ENCODE measurements at places on chromosomes 2 and 18.
A peak's percentile ranks its signal among the peaks of the same experiment; 100 is the strongest.

GRCh38 chr2:106113361-106113966 is 80.6 kb downstream of the UXS1 start:
- DNase-seq: peak; percentile 16

DNA sequence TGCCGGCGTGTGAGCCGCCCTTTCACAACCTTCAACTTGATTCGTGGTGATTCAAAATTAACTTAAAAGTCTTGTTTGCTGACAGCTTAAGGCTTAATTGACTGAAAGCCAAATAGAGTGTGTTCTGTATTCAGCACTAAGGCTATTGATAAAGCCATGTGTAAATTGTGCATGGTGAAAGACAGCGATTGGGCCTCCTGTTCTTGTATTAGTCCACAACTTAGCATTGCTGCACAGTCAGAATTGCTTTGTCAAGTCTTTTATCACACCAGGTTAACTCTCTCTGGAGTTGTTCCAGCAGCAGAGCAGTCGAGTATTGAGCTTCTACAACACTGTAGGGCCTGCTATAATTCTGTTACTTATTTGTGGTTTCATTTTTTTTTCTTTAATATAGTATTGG is 210.1 kb downstream of the WDR7 start:
- no peak for DNase-seq

DNA sequence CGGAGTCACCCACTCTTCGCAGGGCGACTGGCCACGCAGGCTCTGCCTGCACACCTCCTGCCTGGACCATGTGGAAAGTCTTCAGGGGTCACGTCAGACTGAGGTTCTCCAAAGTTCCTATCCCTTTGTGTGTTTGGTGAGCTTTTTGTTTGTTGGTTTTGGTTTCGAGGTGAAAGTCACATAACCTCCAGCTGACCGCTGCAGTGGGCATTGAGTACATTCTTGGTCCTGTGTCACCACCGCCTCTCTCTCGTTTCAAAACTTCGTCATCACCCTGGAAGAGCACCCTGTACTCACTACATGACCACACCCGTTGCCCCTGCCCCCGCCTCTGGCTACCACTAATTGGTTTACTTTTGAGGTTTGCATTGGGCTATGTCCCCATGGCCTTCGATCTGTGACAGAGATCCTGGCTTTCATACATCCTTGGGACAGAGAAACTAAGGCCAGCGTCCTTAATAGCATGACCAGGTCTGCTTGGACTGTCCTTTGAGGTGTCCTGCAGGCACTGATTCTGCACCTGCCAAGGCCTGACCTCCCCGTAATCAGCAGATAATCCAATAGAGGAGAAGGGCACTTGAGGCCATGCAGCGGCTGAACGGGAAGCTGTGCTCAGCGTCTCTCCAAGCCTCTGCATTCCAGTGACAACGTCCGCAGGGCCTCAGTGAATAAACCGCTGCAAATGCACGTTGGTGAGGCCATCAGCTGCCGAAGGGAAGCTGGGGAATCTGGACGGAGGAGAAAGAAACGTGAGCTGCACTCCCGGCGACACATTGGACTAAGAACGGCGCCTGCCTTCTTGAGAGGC is 46.8 kb downstream of the SH3BP4 start:
- peak; percentile 94 for DNase-seq

- no peak for DNase-seq
These were observed 635.0 kb downstream of the TSN start for GRCh38 chr2:122390406-122390805.

DNA sequence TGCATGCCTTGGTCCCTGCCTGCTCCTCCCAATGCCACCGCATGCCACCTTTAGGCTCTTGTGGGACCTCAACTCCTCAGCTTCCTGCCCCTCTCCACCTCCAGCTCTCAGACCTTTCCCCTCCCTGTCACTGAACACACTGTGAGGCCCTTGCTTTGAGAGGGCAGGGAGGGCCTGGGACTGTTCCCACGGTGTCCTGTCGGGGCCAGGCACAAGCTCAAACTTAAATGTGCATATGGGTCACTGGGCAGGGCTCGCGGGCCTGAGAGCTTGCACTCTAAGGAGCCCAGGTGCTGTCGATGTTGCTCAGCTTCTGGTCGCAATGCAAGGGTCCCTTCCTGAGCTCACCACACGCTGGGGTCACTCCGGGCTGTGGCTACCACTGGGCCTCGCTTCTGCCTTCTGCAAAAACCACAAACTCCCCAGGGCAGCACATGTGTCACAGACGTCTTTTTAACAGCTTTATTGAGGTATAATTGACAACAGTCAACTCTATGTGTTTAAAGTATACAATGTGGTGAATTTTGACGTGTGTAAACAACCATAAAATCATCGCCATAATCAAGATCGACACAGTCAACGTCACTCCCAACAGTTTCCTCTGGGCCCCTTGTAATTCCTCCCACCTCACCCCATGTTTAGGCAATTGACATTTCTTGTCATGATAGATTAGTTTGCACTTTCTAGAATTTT is 11.9 kb upstream of the B3GNT7 start:
- no peak for DNase-seq

GRCh38 chr2:224438726-224439125 is 36.8 kb upstream of the FAM124B start:
- DNase-seq: peak; percentile 92

Data from trophoblast cell (in vitro differentiated cells and primary cell).